ENCODE measurements at places on chromosomes 1 and 21.
A peak's percentile ranks its signal among the peaks of the same experiment; 100 is the strongest.

DNA sequence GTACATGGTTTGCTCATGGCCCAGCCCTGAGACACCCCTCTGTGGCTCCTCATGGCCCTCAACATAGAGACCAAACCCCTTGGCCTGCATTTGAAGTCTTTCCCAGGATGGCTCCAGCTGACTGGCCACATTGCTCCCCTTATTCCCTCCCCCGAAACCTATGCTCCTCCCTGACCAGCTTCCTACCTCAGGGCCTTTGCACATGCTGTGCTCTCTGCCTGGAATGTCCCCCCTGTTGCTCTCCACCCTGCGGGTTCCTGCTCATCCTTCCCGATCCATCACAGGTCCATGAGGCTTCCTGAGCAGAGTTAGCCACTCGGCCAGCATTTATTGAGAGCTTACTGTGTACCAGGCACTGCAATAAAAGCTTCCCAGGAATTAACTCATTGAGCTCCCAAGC lies 70.9 kb upstream of the SELENON start:
- DNase-seq: no peak

DNA sequence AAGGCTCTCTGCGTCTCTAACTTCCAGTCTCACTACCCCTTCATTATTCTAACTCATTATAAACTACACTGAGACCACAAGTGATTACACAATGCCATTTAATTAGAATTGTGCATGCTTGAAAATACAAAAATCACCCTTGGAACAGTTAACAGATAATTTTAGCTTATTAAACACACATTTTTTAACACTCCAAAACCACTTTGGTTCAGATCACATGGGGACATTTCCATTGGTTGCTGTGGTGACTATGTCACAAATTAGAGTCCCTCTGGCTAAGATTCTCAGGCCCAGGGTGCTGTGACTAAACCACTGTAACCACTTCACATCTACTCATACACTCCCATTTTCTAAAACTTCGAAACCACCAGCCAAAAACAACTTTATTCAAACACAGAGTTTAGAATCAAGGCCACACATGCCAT lies 43.0 kb downstream of the JAK1 start:
- no peak for DNase-seq

DNA sequence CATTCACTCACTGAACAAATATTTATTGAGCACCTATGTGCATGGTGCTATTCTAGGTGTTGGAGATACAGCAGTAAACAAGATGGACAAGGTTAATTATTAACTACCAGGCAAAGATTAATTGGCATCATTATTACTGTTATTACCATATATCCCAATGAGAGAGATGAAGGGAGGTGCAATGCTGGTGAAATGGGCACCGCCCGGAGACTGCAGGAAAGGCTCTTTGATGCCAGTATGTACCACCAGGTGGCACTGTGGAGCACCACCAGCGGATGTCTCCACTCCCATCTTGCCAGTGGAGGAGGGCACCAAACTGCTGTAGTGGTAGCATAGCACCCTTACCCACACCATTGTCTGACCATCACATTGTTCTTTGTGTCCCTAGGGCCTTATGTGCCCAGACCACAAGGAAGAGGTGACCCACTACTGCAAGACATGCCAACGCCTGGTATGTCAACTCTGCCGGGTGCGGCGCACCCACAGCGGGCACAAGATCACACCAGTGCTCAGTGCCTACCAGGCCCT lies 3.0 kb downstream of the TRIM46 start:
- DNase-seq: peak; percentile 77

DNA sequence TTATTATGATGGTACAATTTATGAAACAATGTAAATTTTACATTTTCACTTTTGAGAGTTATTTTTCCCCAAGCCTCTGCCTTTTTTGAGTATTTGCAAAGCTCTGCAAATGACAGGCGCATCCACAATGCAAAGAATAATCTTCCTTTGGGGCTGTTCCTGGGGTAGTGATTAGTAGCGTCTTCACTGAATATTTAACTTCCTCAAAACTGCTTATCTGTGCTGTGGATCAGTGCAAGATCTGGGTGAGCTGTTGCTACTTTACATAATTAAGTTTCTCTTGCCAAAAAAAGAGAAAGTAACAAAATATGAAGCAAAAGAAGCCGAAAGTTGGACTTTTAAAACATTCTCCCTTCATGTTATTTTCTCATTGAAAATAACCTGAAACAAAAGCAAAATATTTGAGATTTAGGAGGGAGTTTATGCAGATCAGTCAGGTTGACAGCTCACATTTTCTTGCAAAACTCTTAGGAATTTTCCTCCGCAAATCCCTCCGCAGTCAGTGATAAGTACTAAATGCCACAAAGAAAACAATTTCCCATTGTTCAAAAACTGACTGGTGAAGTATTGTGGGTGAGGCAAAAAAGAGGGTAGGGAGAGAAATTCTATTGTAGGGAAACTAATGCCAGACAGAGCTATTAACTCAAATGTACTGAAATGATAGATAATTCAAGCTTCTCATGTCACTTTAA lies 276.4 kb upstream of the B3GALT2 start:
- DNase-seq: no peak

GRCh38 chr1:155591770-155592169 lies 18.2 kb upstream of the MSTO1 start:
- no peak for DNase-seq

GRCh38 chr1:24300971-24301784 lies 18.0 kb upstream of the GRHL3 start:
- DNase-seq: no peak

GRCh38 chr1:232965912-232966217 lies 15.5 kb downstream of the NTPCR start:
- no peak for DNase-seq

DNA sequence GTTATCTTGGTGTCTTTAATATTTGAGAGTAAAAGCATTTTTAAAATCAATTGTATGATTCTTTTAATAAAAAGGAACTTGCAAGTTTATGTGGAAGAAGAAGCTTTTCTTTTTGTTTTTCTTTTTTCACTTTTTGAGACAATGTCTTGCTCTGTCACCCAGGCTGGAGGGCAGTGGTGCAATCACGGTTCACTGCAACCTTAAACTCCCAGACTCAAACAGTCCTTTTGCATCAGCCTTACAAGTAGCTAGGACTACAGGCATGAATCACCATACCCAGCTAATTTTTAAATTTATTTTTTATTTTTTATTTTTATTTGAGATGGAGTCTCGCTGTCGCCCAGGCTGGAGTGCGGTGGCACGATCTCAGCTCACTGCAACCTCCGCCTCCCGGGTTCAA lies 34.1 kb downstream of the CMPK1 start:
- no peak for DNase-seq

DNA sequence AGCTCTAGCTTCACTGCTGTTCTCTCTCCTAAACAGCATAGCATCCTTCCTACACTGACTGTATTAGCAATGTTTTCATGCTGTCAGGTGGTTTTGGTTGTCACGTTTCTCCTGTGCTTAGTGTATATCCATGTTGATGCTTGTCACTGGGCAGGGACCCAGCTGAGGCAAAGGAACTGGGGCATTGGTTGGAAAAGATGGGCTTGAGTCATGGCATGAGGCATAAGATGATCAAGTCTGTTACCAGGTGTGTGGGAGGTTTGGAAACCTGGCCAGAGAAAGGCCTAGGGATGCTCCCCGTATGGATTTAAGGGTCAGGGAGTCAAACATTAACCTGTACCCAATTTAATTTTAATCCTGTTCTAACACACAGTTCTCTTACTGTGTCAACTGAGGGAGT lies 69.6 kb downstream of the OSBPL9 start:
- DNase-seq: no peak

GRCh38 chr1:59394706-59395425 lies 98.0 kb downstream of the FGGY start:
- no peak for DNase-seq

GRCh38 chr1:245404527-245404926 lies 249.7 kb downstream of the KIF26B start:
- no peak for DNase-seq

GRCh38 chr1:162094723-162095122 lies 25.2 kb downstream of the NOS1AP start:
- DNase-seq: no peak

DNA sequence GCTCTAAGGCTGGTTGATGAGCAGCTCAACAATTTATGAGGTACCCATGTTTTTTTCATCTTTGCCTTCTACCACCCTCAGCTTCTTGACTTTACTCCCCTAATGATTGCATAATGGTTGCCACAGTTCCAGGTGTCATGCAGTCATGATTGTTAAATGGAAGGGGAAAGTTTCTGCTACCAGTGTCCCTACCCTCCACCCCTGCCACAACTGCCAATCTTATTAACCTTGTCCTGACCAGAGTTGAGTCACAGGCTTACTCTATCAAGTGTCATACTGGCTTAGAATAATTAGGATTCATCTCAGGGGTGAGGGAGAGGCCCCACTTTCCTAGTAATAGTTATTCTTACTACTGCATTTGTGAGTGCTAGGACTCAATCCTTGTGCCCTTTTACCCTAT lies 7.9 kb upstream of the FUBP1 start:
- DNase-seq: no peak

GRCh38 chr1:223393275-223394214 lies at the start of gene CCDC185:
TSS of gene CCDC185 (plus strand) at chr1:223393415. CDS start at chr1:223393476, 61 bp downstream.
- no peak for DNase-seq

DNA sequence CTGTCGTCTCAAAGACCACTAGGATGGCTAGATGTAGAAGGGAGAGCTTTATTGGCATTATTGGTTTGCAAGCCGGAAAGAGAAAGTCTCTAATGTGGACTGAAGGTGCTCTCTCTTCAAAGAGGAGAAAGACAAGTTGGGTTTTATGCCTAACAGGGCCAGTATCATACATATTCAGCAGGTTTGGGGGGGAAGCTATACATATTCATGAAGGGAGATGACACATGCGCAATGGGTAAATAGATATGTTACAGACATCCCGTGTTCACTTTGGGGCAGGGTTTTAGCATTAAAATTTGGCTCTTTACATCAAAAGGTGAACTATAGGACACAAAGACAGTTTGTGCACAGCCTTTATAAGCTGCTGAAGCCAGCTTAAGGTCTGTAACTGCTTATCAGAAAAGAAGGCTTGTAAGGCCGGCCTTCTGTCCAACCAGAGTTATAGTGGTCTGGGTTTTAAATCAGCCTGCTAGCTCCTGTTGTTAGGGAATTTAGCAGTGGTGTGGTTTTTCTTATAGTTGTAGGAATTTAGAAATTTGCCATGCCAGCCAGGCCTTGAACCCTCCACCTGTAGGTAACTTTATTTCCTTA lies 46.5 kb upstream of the LRRN2 start:
- DNase-seq: no peak

- DNase-seq: no peak
Observed at GRCh38 chr1:161725908-161726472, 4.6 kb downstream of the FCRLB start.
